Stimulated activated CD4-positive, alpha-beta T cell treated with anti-CD3 and anti-CD28 coated beads, Interleukin-4, amount 100 ng/mL, for 48 hours (primary cell): ENCODE measurements at places on chromosomes 3 and 15.

DNA sequence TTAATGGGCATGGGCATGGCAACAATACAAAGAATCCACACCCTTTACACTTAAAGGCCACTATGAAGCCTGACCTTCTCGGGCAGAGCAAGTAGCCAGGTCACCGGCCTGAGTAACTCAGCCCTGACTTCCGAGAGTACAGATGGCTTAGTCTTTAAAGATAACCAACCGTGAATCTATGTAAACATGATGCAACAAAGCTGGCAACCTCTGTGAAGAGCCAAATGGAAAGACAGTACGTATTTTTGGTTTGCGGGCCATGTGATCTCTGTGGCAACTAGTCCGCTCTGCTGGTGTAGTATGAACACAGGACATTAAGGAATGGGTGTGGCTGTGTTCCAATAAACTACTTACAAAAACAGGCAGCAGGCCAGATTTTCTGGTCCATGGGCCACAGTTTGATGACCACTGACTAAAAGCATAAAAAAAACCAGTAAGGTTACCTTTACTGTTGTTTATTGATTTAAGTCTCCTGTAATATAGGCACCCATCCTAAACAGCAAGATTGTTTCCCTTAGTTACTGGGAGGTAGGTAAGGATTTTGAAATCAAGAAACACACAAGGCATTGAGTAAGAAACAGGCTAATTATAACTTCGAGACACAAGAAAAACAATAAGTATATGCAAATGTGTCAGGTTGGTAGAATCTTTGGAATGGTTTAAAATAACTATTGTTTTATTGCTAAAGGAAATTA lies 14.5 kb downstream of the RIOX2 start:
- DNase-seq: no peak

DNA sequence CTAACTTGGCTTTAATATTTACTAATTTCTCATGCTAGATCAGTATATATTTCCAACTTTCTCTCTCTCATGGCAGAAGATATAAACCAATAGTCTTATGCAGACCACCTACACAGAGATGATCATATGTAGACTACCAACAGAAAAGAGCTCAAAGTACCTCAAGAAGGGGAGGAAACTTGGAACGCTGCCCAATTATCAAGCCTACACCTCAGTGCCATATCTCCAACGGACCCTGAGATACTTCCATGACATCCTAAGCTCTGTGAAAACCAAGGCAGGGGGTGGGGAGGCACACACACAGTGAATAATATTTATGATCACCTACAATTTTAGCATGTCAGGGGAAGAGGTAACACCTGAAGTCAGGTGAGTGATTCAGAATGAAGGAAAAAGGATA lies 100.6 kb downstream of the STAG1 start:
- no peak for DNase-seq

DNA sequence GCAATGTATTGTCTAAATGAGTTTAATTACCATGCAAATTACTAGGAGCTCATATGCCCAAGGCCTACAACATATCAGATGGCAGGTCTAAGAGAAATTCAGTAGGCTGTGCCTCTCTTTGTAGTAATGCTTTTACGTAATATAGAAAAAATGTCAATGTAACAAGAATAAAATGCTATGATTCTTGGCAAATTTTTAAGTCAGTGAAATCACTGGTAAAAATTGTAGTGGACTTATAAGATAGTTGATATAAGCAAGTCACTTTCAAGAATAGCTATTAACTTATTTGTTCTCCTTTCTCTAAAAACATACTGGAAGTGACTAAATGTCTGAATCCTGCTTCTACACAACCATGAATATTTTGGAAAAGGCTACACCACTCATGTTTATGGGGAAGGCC lies 707.8 kb downstream of the TUSC7 start:
- DNase-seq: no peak

- no peak for DNase-seq
Measured at GRCh38 chr3:104520228-104520655, 846.5 kb upstream of the ALCAM start.

DNA sequence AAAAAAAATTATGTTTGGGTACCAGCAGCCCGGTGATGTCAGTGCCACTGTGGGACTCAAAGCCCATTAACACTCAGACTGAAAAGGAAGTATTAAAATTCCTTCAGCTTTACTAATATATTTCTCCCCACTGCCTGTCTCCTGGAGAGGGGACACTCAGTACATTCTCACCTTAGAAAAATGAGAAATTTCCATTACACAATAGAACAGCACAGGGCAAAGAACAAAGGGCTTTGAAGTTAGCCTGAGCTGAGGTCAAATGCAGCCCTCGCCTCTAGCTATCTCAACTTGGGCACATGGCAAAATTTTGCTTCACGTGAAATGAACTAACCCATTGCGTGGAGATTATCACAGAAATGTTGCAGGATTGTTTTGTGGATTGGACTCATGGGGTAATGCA lies 80.8 kb downstream of the RARB start:
- DNase-seq: no peak

GRCh38 chr15:87827131-87827530 lies 429.4 kb downstream of the NTRK3 start:
- DNase-seq: no peak

DNA sequence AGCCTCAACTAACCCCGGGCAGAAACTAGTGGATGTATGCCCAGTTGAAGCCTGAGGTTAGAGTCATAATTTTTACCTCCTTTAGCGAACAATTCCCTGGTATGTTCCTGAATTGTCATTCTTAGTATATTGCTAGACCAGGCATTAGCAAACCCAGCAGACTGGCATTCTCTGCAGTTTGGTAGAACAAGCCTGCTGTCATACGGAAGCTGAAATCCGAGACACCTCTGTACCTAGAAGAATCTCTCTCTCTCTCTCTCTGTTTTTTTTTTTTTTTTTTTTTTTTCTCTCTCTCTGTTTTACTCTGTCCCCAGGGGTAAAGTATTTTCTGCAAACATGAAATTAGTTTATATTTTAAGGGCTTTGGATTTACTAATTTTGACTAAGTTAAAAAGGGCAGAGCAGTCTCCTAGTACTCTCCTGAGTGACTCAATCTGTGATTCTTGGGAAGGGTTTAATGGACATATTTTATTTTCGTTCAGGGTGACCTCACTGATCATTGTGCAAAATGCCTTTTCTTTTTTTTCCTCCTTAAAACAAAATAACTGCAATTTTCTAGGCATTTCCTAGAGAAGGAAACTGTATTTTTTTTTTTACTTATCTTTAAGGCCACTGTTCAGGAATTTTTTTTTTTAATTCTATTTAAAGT lies 133.6 kb upstream of the ICE2 start:
- DNase-seq: no peak
